ENCODE measurements at places on chromosomes 5 and 9. TPM values are rescaled to one million over a fixed set of nuclear protein-coding genes. Genes with fewer than 3 reads are reported as not detected.

The ABL1 gene
- 126 TPM for total RNA-seq

The WDR70 gene
- 31.2 TPM for total RNA-seq

The EGFLAM gene
- total RNA-seq = 18.2 TPM

The FGF10 gene
- under 0.01 TPM for total RNA-seq

The TAF11L10 gene
- total RNA-seq = not detected

The SMU1 gene
- total RNA-seq = 23.5 TPM

The FOXI1 gene
- total RNA-seq = not detected

The MYO10 gene
- 4.5 TPM for total RNA-seq

The GALNT12 gene
- total RNA-seq = 19.8 TPM

The NR5A1 gene
- total RNA-seq = not detected

The ACSL6 gene
- not detected for total RNA-seq

The OCLN gene
- 5.5 TPM for total RNA-seq

The PPP1R26 gene
- 16.0 TPM for total RNA-seq

The IL5 gene
- total RNA-seq = not detected

The PCDHA3 gene
- total RNA-seq = under 0.01 TPM

The TMEM267 gene
- 10.0 TPM for total RNA-seq
